ENCODE measurements at places on chromosomes 1 and 21. TPM values are rescaled to one million over a fixed set of nuclear protein-coding genes. Genes with fewer than 3 reads are reported as not detected.

The HCRTR1 gene
- total RNA-seq: 0.23 TPM

The SH2D1B gene
- total RNA-seq: not detected

GRCh38 chr1:202167708-202168415, 7.5 kb upstream of the PTPN7 start:
- H3K4me3 ChIP-seq: no peak overlapping the region
- H3K36me3 ChIP-seq: no peaks in the 10 kb centered on the region
- H3K27ac ChIP-seq: no peak overlapping the region
- peaks cover 5% of the 10 kb centered on the region for H3K4me1 ChIP-seq

- H3K27ac ChIP-seq: no peak overlapping the region
- no peak overlapping the region for H3K4me3 ChIP-seq
- peaks cover 4% of the 10 kb centered on the region for H3K4me1 ChIP-seq
- no peaks in the 10 kb centered on the region for H3K27me3 ChIP-seq
Measured at GRCh38 chr1:113198806-113199205, 125.8 kb downstream of the LRIG2 start.

- H3K27ac ChIP-seq: no peak overlapping the region
- DNase-seq: no peak
- H3K27me3 ChIP-seq: no peaks in the 10 kb centered on the region
- no peaks in the 10 kb centered on the region for H3K4me1 ChIP-seq
Measured at GRCh38 chr1:185570962-185571361, 163.2 kb upstream of the HMCN1 start.
